ENCODE measurements at places on chromosomes 13 and 19.

- DNase-seq = no peak
Observed at GRCh38 chr13:51839711-51840540, 5.1 kb downstream of the TMEM272 start.

GRCh38 chr19:32459204-32459865 lies 53.8 kb downstream of the DPY19L3 start:
- no peak for DNase-seq

- DNase-seq = no peak
Observed at GRCh38 chr19:14030997-14031718, 404 bp upstream of the IL27RA start.

DNA sequence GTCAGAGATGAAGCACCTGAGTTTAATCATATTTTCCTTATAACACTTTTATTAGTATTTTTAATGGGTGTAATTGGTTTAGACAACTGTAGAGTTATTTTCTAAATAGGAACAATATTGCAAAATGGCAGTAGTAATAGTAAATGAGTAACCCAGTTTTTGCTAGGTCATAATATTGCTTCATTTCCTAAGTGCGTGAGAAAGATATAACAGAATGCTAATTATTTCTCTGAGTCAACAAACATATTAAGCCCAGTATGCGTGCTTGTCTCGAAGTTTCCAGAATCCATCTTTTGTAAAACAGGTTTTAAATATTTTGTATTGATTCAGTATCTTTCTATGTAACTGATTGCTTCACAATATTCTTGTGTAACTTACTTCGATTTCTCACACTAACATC lies 315.3 kb downstream of the MYO16 start:
- DNase-seq = no peak

- no peak for DNase-seq
Observed at GRCh38 chr13:28468023-28468915, 26.7 kb downstream of the FLT1 start.

DNA sequence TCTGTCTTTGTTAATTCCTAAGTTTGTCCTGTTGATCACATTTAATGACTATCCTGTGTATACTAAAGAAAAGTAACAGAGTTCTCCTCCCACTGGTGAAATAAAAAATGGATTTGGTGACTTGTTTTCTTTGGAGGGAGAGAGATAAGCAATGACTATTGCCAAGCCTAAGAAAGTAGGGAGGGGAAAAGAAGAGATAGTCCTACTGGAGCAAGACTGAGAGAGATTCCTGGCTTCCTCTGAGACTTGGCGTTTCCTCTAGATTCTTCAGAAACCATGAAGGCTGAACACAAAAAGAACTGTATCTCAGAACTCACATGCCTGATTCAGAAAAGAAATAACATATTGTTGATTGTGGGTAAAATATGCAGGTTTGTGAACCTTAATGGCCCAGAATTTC lies 406.5 kb downstream of the FOXO1 start:
- no peak for DNase-seq

GRCh38 chr13:42874221-42874620 lies 92.8 kb downstream of the FAM216B start:
- DNase-seq = no peak

GRCh38 chr13:43953370-43953769 lies 73.7 kb downstream of the LACC1 start:
- no peak for DNase-seq

- DNase-seq = no peak
Observed at GRCh38 chr13:111659219-111659775, 338.9 kb downstream of the TEX29 start.

- peak; percentile 50 for DNase-seq
Observed at GRCh38 chr19:2385053-2385721, 25.1 kb downstream of the TMPRSS9 start.
